ENCODE measurements at places on chromosomes 2 and 18.

DNA sequence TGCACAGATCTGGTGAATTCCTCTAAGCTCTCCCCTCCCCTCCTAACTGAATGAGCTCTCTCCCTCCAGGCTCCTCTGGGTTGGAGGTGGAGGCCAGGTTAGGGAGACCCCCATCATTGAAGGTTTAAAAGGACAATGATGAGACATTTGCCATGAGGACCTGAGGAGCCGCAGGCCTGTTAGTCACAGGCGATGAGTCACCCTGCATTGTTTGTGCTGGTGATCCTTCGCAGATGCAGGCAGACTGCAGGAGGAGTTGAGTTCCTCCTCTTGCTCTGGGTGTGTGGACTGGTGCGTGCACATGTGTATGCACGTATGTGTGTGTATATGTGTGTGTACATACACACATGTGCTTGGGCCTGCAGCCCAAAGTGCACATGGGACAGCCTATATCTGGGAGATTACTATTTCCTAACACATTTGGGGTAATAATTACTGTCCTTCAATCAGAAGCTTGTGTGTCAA, 42.0 kb downstream of the MCFD2 start:
- peak; percentile 42 for DNase-seq

DNA sequence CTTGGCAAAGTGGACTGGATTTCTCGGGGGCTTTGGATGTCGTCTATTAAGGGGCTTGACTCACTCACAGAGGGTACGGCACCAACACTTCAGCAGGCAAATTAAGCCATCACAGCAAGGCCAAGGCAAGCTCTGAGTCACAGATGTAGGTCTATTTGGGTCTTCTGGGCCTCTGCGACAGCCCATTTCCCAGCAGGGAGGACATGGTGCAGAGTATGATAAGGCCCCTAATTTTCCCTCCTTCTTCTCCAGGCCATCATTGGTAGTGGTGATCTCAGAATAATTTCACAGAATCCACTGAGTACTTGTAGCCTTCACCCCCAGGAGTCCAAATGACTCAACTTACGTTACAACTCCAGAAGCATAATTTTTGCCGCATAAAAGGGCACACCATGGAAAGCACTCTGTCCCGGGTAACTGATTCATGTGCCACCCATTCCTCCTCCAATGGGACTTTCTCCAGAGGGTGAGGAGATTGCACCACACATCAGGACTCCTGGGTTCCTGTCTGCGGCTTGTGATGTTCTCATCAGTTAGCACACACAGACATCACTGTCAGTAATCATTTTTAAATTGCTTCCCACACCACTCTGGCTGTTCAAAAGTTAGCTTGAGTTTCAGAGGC, 164.9 kb downstream of the TXNL1 start:
- no peak for DNase-seq

DNA sequence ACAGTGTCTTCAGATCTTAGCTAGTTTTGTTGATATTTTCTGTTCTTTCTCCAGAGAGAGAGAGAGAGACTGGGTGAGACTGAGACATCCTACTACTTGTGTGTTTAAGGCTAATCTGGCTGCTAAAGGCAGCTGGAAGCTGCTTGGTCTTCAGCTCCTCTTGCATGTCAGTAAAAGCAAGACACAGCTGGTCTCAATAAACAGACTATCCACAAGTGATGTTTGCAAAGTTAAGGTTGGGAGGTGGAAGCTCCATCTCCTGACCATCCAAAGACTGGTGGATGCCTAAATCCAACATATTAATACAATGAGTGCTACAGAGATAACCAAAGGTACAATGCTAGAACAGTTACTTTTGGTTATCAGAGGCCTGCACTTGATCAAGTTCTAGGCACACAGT, 17.8 kb downstream of the ERFE start:
- no peak for DNase-seq

DNA sequence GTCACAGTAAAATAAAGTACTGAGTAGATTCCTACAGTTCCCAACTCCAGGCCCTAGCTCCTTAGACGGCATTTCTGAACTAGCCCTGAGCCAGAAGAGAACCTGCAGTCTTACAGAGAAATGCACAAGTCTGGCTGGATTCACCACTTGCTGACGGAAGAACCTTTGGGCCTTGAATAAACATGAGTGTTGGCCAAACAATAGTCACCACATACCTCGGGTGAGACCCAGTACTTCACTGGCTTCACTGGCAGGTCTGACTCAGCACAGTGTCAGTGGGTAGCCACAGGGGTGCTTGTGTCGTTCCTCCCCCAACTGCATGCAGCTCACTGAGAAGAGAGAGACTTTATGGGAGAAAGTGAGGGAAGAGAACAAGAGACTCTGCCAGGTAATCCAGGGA, 88.9 kb downstream of the TMEM185B start:
- peak; percentile 87 for DNase-seq

- DNase-seq: no peak
These were observed 57.5 kb downstream of the MYL12B start for GRCh38 chr18:3319399-3319798.

DNA sequence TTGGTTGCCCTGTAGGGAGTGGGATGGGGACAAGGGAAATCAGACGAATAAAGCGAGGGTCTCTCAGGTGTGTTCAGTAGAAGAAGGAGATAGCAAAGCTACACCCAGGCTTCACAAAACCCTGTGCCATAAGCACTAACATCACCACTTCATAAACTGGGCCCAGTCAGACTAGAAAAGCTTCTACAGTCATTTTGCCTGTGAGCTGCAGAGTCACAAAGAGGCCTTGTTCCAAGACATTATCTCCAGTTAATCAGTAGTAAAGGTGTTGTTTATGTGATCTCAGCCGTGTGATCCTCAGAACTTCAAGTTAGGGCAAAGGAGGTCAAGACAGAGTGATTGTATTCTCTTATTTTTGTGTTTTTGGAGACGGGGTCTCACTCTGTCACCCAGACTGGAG, 148.0 kb downstream of the GALR1 start:
- DNase-seq: no peak

- DNase-seq: no peak
These were observed 319.9 kb downstream of the EN1 start for GRCh38 chr2:118527571-118527970.

- no peak for DNase-seq
These were observed 3.2 kb upstream of the MPP4 start for GRCh38 chr2:201701646-201702045.

DNA sequence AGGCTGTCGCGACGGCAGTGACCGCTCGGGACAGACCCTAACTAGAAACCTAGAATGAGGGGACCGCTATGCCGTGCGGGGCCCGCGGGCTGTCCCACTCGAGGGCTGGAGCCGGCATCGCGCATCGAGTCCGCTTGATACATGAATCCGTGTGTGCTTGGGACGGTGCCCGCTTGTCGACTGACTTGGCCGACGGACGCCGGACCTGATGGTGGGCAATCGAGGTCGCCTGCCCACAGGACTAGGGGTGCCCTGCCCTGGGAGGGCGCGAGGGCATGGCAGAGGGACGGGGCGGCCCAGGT, 749 bp upstream of the PTMA start:
- DNase-seq: no peak

DNA sequence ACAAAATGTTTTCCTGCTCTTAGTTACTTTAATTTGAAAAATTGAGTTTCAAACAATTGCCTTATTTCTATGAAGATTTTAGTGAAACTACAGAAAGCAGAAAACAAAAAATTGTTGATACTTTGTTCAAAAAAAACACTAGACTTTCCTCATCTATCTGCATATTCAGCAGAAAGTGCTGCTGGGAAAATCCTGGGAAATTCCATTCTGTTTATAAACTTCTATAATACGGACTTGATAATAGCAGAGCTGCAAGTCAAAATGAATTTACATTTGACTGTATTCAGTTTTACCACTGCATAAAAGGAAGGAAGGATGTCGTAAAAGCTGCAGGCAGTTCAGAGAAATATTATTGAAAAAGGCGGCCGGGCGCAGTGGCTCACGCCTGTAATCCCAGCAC, 24.9 kb upstream of the ERICH2 start:
- DNase-seq: no peak

- no peak for DNase-seq
These were observed 90.3 kb downstream of the SPATS2L start for GRCh38 chr2:200396781-200397242.

GRCh38 chr2:129872446-129872845, 107.0 kb upstream of the RAB6C start:
- DNase-seq: no peak

- no peak for DNase-seq
These were observed 41.5 kb downstream of the TANC1 start for GRCh38 chr2:159009940-159010339.

DNA sequence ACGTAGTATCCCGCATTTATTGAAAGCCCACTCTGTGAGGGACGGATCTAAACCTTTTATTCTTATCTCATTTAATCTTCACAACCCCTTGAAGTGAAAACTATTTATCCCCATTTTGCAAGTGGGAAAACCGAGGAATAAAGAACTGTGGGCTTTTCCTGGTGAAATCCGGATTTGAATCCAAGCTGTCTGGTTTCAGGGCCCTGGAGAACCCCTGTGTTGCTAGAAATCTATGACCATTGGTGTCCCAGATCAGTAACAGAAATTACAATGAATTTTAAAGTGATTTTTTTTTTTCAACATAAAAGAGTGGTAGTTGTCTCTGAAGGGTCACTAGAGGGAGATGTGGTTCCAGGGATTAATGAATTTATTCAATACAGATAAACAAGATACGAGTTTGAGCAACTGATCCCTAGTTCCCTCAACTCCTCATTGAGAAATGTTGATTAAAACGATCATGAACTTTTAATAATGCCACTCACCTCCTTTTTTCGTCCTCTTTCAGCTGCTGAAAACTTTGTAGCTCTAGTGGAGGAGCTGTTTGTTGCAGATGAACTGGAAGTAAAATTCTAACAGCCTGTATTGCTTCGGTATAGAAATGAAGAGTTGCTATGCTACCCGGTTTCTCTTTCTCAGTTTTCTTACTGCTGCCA, 940 bp downstream of the XRCC5 start:
- peak; percentile 46 for DNase-seq

- no peak for DNase-seq
These were observed 25.9 kb downstream of the GREB1 start for GRCh38 chr2:11559786-11560155.

DNA sequence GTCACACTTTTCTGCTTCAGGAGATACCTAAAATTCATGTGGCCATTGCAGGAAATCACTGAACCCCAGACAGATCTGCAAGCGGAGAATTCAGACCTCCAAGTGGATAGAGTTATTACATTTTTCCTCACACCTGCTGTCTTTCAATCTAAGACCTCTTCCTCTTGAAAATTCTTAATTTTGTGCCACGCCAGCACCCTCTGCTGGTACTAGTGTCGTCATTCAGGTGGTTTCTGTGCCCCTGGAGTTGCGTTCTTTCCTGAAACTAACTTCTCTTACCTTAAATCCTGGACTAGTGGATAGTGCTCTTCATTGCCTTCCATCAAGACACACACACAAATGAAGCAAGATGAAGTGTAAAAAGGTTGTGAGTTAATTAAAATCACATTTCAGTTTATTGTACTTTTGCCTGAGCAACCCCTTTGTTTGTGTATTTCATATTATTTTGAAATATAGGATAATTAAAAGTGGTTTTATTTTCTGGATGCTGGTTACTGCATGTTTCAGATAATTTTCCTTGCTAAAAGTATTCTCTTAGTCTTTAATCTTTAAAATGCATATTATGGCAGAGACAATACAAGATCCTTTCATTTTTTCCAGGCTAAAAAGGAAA, 1.6 kb upstream of the DNER start:
- peak; percentile 34 for DNase-seq

- DNase-seq: no peak
These were observed 78.7 kb downstream of the LPIN1 start for GRCh38 chr2:11824901-11825828.

GRCh38 chr2:29317077-29317517, 201.9 kb downstream of the CLIP4 start:
- no peak for DNase-seq

DNA sequence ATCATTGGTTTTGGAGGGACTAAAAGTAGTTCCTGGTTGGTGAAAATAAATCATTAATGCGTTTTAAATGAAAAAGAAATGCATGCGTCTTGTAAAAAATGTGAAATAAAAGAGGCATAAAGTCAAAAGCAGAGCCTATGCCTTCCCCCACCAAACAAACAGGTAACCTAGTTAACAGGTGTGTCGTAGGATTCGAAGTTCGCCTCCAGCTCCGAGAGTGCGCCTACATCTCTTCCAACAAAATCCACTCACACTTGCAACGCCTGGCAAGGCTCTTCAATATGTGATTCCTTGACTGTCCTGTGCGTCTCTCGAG, 677 bp upstream of the SMAD4 start:
- no peak for DNase-seq

GRCh38 chr2:158999458-158999857, 31.0 kb downstream of the TANC1 start:
- peak; percentile 90 for DNase-seq

DNA sequence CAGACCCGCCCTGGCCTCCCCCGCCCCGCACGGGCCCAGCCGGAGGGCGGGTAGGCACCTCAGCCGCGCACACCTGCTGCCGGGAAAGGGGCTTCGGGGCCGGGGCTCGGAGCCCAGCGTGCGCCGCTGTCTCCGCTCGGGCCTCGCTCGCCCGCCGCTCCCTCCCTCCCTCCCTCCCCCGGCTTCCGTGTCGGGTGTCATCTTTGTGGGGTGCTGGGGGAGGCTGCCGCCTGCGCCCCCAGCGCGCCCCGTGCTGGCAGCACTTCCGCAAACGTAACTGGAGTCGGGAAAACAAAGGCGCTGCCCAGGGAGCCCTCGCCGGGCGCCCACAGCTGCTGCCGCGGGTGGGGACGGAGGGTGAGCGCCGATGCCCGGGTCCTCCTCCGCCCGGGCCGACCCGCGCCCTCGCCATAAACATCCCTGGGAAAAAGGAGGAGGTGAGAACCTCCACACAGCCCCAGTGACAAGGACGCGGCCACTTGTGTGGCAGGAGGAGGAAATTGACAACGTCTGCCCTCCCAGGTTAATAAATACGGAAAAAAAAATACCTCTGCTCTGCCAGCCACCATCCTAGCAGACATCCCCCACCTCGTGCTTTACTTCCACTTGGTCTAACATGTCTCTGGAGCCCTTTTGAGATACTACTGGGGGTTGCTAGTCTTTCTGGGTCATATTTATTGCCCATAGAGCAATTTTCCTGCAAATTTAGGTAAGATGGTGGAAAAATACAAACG, 550 bp downstream of the MFSD6 start:
- no peak for DNase-seq
